ENCODE measurements at places on chromosomes 4 and X.

GRCh38 chr4:140851032-140851636, 94.9 kb upstream of the TBC1D9 start:
- peak; percentile 81 for DNase-seq

- no peak for DNase-seq
Measured at GRCh38 chr4:72063726-72064125, 31.9 kb downstream of the NPFFR2 start.

DNA sequence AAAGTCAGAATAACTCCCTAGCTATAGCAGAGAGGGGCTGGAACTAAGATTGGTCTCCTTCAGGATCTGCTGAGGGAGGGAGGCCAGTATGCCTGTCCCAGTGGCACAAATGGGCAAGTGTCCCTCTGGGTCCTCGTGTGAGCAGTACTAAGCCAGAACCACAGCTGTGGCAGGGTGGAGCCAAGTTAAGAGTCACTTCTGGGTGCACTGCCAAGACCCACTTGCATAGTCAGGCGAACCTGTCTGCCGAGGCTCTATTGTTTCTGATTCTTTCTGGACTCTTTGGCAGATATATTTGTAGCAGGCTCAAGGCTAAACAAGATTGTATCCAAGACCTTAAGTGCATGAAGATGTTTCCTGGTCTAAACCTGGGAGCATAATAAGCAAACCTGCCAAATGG, 1123.7 kb upstream of the POU3F4 start:
- DNase-seq, result no peak

GRCh38 chrX:16897445-16897844, 27.3 kb upstream of the RBBP7 start:
- DNase-seq, result no peak

GRCh38 chrX:150362599-150363481, at the start of gene MAMLD1:
MAMLD1 (plus strand) TSS chrX:150363317; CDS start chrX:150445517, 82,200 bp downstream.
- no peak for DNase-seq

DNA sequence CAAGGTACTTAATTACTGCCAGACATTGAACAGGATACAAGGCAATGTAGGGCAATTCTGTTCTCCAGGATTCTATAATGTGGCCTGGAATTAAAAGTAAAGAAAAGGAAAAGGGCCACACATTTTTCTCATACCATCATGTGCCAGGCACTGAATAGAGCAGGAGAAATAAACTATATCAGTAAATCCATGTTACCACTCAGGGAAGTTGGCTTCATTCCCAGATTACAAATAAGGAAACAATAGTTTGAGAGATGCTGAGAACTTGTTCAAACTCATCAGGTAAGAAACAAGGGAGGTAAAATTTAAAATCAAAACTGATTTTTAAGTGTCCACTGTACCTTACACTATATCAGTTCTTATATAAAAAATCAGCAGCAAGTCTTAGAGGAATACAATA, 645.0 kb upstream of the ATOH1 start:
- DNase-seq, result peak; percentile 13

DNA sequence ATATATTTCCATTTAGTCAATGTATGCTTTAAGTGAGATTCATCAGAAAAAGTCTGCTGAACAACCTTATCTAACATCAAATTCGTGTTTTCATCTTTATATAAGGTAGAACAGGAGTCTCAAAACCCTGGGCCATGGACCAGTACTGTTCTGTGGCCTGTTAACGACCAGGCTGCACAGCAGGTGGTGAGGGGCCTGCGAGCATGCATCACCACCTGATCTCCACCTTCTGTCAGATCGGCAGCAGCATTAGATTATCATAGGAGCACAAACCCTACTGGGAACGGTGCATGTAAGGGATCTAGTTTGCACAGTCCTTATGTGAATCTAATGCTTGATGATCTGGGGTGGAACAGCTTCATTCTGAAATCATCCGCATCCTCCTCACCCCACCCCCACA, 3.2 kb downstream of the CTSO start:
- DNase-seq, result no peak

DNA sequence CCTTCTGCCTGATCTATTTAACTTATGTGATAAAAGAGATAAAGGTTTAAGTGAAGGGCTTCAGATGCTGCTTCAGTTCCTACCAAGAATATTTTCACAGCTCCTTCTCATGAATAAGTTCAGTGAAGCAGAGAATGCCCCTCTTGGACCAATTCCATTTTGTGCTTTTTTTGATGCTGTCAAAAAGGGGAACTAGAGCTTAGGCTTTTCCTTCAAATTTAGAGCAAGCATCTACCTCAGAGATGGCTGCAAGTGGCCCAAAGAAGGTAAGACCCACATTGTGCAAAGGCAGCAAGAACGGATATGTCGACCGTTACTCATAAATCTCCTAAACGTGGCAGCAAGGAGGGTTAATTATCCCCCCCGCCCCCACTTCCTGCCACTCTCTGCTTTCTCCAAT, 4.5 kb downstream of the CHRDL1 start:
- no peak for DNase-seq

DNA sequence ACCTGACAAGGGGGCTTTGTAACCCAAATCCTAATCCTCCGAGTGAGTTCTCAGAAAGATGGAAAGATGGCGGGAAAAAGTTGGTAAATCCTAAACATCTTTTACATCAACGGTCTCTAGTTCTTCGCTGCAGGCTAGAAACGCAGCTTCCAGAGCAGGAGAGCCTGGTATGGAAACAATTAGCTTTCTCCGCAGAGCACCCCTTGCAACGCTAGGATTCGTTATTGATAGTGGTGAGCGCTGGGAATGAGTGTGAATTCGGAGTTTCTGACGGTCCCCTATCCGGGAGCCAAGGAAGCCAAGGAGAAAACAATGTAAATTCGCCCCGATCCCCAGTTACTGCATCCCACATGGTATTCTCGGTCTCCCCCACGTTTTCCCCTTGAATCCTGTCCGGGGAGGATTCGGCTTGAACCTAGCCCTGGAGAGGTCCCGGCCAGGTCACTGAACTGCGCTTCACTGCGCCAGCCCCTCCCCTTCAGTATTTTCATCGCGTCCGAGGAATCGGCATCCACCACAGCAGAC, 4.7 kb upstream of the NEUROG2 start:
- no peak for DNase-seq

GRCh38 chrX:13036896-13037295, 7.5 kb downstream of the FAM9C start:
- DNase-seq, result no peak

DNA sequence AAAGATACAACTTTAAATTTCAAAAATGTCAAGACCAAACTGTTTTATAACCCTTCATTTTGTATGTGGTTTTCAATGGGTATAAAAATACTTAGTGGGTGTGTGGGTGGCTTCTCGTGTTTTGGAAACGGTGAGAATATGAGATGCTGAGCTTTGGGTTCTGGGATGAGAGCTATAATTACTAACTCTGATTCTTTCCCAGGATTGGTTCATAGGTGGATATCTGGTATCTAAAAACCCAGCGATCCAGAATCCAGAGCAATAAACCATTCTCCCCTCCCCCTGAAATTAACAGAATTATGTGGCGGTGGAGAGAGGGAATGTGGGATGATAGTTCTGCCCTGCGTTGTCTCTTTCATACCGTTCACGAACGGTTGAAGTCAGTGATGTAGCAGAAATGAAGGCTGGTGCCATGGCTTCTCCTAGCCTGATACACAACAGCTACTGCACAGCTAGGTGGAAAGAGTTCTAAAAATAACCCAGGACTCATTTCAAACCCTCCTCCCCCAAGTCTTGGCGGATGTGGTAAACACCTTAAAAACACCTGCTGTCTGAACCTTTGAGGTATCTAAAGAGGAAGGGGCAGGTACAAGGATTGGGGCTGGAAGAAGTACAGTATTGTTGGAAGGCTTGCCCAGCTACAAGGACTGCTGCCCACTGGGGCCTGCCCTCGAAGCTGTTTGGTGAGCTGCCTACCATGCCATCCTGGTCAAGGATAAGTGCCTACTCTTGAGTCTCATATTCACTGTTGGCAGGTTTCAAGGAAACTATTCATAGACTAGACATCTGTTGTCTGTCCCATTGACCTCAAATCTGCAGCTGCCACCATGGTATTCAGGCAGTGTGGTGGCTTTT, 44.5 kb downstream of the SEPTIN11 start:
- no peak for DNase-seq

DNA sequence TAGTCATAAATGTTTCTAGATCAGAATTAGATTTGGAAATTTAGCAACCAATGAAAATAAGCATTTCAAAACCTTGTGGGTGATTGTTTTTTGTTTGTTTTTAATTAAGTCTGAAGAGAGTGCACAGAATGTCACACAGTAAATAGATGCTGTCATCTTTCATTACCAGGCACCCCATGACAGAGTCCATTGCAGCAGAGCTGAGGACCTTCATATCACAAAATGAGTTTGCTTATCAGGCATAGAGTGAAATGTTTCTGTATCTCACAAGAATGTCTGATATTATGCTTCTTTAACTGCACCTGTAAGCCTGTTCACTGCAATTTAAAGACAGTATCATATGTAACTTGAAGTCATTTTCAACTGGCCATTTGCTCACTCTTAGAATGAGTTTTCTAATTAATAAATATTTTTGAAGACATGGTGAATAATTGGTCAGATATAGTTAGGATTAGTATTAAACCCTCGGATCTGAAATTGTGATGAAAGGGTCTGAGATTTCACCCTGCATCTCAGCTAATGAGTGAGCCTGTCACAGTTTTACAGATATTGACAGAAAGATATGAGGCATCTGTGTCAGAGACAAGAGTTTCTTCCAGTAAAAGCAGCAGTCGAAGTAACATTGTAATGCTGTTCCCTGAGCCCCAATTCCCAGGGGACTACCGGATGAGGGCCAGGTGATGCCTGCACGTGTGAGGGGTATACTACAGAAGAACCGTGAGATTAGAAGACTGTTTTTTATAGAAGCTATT, 416.4 kb downstream of the CCSER1 start:
- no peak for DNase-seq

All from spinal cord (tissue), 10 donors.